Bladder microvascular endothelial cell (primary cell): ENCODE measurements at places on chromosomes 6 and 20. TPM values are rescaled to one million over a fixed set of nuclear protein-coding genes. Genes with fewer than 3 reads are reported as not detected.

SLC24A3 gene
- total RNA-seq, result 0.16 TPM in 1 of 2 replicates, not detected in the other

NKAIN4 gene
- not detected in 2 replicates for total RNA-seq

TREML2 gene
- not detected in 2 replicates for total RNA-seq

MROH8 gene
- total RNA-seq, result 0.25 and 0.49 TPM in 2 replicates

PRSS35 gene
- 0.16 TPM in 1 of 2 replicates, not detected in the other for total RNA-seq

SLC13A3 gene
- total RNA-seq, result 0.13 TPM in 1 of 2 replicates, not detected in the other

RAMACL gene
- 1.8 and 13.3 TPM in 2 replicates for total RNA-seq

OLIG3 gene
- total RNA-seq, result not detected in 2 replicates

B3GAT2 gene
- total RNA-seq, result not detected in 2 replicates

PRL gene
- total RNA-seq, result not detected in 2 replicates

SAMD3 gene
- not detected in 2 replicates for total RNA-seq

ARHGAP18 gene
- 68.9 and 114 TPM in 2 replicates for total RNA-seq

DIDO1 gene
- total RNA-seq, result 21.5 and 50.9 TPM in 2 replicates

GUCA1A gene
- not detected in 2 replicates for total RNA-seq

RGS17 gene
- total RNA-seq, result 0.65 and 3.0 TPM in 2 replicates

BCAS1 gene
- not detected in 2 replicates for total RNA-seq

KCNK16 gene
- not detected in 2 replicates for total RNA-seq

ZSCAN23 gene
- 1.5 TPM in 2 replicates for total RNA-seq

LINC00237 gene
- total RNA-seq, result not detected in 2 replicates

TRERF1 gene
- under 0.01 and 0.06 TPM in 2 replicates for total RNA-seq

PTGIS gene
- 0.49 and 1.3 TPM in 2 replicates for total RNA-seq

ZNF343 gene
- total RNA-seq, result 6.8 and 12.7 TPM in 2 replicates

POM121L2 gene
- total RNA-seq, result not detected in 2 replicates

GJA1 gene
- 269 and 353 TPM in 2 replicates for total RNA-seq

DNMT3B gene
- total RNA-seq, result 1.7 and 4.0 TPM in 2 replicates

MAFB gene
- 0.32 and 3.4 TPM in 2 replicates for total RNA-seq

APMAP gene
- 71.9 and 108 TPM in 2 replicates for total RNA-seq

ADAT2 gene
- total RNA-seq, result 2.4 and 4.8 TPM in 2 replicates
